ENCODE measurements at places on chromosomes 6 and 20.

DNA sequence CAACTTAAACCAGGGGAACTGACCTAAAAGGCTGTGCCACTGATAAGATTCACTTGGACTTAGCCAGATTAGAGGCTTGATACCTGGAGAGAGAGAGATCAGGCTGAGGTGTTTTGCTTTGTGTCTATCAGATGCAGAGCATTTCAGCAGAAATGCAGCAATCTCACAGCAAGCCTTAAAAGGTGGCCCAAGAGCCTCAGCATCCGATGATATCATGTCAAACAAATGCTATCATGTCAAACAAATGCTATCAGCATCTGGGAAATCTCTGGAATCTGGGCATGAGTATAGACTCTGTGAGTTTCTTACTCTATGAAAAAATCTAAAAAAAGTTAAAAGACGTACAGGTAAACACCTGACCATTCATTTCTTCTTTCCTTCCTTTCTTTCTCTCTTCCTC, 718.9 kb downstream of the EYS start:
- DNase-seq: no peak

- DNase-seq: no peak
These were observed 23.6 kb downstream of the LRP11 start for GRCh38 chr6:149840345-149841075.

GRCh38 chr6:16204653-16205376, 33.6 kb upstream of the GMPR start:
- no peak for DNase-seq

GRCh38 chr20:42024653-42025052, 406.5 kb upstream of the CHD6 start:
- no peak for DNase-seq

DNA sequence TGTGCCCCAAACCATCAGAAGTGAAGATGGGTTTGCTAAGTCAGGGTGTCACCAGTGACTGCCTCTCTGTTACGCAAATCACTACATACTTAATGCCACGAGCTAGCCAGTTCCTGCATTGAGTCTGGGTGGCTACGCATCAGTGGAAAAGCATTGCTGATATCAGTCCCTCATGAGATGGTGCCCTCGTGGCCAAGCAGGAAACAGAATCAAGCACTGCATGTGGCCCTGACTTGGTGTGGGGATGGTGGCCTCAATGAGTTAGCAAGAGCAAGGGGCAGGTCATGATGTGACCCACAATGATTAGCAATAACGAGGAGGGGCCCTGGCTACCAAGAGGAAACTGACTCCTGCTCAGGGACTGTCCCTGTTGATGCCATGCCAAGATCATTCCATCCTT, 51.6 kb upstream of the FNDC1 start:
- no peak for DNase-seq

GRCh38 chr6:108632441-108632840, 71.7 kb downstream of the FOXO3 start:
- DNase-seq: no peak

DNA sequence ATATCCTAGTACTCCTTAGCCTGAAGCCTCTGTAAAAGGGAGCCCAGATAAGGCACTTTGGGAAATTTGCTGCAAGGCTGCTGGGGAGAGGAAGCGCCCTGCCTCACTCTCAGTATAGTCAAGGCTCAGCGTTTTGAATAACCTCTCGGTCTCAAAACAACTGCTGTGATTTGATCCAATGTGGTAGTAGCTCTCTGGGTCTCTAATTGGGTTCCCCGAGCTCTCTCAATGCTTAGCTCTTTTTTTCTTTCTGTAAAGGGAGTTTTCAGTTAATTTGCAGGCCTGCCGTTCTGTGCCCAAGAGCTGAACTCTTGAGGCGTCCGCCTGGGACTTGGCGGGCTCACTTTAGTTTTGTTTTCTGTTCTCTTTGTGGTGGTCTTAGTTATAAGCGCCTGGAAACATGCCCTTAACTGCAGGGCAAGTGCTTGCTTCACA, 41.2 kb downstream of the ZHX3 start:
- no peak for DNase-seq

GRCh38 chr6:116370760-116371119, at the start of gene DSE:
DSE (plus strand) TSS chr6:116370947; CDS start chr6:116399251, 28,304 bp downstream.
- DNase-seq: peak; percentile 22

DNA sequence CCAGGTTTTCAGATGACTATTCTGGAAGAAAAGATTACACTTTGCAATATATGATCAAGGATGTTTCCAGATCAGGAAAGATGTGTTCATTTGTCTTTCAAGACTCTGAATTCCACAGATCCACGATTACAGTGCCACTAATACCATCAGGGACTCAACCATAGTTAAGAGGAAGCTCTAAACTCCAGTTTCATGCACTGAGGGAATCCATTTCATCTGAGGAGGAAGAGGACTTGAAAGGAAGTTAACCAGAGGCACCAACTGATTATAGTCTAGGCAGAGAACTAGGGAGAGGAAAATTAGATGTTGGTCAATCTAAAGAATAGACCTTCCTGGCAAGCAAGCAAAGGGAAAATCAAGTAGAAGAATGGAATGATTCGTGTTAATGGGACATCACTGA, 218.3 kb upstream of the PRDM1 start:
- no peak for DNase-seq

GRCh38 chr6:122406187-122406586, 6.7 kb downstream of the HSF2 start:
- DNase-seq: no peak

GRCh38 chr6:170114956-170115855, 175.7 kb downstream of the DLL1 start:
- no peak for DNase-seq

GRCh38 chr6:82987416-82987815, 78.2 kb downstream of the UBE3D start:
- no peak for DNase-seq

- DNase-seq: no peak
These were observed 546.5 kb downstream of the PRKN start for GRCh38 chr6:162181111-162181510.

- DNase-seq: no peak
These were observed 74.3 kb upstream of the CCN6 start for GRCh38 chr6:111979633-111980032.

DNA sequence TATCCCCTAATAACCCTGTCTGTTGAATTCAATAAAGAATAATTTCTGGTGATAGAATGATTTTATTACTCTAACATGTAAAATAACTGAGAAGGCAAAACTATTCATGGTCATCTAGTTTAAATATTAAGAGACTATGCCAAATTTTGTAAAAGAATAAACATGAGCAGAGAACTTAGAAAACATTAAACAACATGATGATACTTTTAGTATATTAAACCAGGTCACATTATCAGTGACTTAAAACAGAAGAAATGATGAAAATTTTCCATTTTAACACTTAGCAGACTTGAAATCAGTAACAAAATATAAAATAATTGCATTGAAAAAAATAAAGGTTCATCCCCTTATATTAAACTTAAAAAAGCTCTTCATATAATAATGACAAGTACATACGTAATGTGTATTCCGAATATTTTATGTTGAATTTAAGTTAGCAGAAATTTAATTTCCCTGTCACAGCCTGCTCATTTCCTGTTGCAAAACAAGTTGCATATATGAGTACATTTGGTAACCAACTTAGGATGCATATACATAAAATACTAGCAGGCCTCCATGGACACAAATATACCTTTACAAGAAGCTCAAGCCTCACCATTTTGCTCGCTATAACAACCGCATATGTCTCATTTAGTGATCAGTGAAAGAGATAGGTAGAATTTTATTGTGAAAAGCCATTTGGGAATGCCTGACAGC, 40.6 kb downstream of the DTNBP1 start:
- DNase-seq: no peak

DNA sequence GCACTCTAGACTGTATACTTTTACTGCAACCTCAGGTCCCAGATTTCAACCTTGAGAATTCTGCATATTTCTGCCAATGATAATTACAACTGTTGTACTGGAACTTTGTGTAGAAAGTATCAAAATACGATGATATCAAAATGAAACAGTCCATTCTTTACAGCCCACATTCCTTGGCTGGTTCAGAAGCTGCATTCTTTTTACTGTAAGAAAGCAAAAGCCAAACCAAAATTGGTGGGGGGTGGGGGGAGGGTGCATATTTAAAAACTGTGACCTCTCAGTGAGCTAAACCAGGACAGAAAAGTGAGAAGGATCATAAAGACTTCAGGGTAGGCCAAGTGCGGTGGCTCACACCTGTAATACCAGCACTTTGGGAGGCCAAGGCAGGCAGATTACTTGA, 41.8 kb upstream of the UBR2 start:
- DNase-seq: no peak

DNA sequence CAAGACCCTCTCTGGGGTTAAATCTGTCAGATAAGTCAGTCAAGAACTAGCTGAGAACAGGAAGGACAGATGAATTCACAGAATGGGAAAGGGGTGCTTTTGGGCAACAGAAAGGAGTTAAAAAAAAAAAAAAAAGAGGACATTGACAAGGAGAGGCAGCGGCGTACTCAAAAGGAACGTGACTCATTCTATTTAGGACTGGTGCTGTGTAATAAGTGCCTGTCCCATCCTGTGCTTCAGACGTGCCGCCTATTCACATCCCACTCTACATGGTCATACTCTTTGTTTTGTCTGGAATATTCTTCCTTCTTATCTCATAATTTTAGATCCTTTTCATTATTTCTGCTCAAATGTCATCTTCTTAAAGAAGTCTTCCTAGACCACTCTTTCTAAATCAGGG, 101.1 kb upstream of the EMILIN3 start:
- no peak for DNase-seq

DNA sequence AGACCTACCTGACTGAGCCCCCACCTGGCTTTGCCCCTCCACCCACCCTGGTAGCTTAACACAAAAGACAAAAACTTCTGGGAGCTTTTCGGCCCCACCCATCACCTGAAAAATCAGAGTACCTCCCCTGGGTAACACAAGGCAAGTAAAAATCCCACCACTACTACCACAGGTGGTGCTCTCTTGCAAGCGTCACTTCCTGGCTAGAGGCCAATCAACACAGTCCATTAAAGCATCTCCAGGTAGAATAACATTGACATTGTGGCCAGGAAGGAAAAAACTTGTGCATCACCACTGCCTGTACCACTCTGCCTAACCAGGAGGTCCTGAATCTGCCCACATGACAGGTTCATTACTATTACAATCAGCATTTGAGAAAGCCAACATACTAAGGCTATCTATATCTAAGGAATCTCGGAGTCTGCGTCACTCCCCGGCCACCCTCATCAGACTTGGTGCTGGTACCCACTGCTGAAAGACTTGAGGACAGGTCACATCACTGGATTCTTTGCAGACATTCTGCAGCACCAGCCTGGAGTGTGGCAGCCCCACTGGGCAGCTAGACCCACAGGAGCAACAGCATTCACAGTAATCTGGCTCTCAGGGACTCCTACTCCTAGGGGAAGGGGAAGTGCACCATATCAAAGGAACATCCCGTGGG, 125.9 kb downstream of the CDK19 start:
- DNase-seq: no peak

- no peak for DNase-seq
These were observed 277.1 kb downstream of the PAX1 start for GRCh38 chr20:21982559-21982958.

- DNase-seq: no peak
These were observed 480.2 kb upstream of the SPTLC3 start for GRCh38 chr20:12528591-12529041.

DNA sequence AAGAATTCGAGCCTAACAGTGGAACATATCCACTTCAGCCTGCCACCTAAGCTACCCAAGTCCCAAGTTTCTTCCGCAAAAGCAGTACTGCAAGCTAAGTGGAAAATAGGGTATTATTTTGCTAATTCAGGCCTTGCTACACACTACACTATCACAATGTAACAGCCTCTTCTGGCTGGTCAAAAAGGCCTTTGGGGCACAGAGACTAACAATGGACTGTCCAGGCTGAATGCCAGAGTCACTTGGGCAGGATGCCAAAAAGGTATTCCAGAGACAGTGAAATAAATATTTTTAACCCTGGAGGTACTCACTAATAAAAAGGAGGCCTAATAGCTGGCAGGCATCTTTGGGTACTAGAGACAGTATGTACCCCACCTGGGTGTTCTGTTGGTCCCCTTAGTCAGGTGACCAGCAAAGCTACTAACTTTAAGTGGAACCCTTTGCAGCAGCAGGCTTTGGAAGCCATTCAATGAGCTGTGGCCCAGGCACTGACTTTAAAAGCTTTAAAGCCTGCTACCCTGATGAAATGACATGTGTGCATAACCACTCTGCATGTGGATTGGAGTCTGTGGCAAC, 692.1 kb downstream of the HTR1B start:
- no peak for DNase-seq

DNA sequence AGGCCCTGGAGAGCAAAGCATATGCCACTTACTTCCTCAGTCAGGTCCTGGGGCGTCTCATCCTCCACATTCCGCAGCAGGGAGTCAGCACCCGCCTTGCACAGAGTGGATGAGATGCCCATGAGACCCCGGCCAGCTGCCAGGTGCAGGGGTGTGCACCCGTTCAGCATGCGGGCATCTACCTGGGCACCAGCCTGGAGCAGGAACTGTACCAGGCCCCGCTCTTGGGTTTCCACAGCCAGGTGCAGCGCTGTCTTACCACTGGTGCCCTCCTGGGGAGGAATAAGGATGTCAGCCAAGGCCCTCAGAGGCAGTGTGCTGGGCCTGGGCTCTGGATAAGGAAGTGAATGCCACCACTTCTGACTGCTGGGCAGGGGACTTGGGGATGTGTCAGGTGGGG, 2.7 kb upstream of the SLC35B2 start:
- no peak for DNase-seq

DNA sequence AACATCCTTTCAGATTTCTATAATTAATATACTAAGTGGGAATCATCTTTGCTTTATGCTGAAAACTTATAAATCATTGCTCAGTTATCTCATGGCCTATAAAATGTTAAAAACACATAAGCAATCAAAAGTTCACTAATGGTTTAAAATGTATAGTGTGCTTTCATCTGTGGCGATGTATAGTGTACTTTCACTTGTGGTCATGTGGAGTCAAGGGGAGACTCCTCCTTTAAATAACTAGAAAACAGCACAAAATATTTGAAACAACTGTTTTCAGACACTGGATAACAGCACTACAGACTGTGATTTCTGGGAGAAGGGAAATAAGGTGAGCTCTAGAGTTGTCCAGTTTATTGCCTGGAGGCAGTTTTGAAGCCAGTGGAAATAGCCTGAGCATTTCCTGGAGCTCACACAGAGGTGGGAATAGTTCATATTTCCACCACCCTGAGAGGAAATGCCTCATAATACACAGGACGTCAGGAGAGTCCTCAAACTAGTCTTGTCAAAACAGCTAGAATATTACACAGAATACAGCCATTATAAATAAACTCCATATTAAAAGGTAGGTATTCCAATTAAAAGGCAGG, 89.4 kb downstream of the CEP162 start:
- no peak for DNase-seq

- DNase-seq: no peak
These were observed 116.8 kb upstream of the SUPT3H start for GRCh38 chr6:45494416-45495135.

Data from stimulated activated CD8-positive, alpha-beta memory T cell treated with anti-CD3 and anti-CD28 coated beads, Interleukin-7, amount 100 ng/mL, for 24 hours (primary cell).